Lung (tissue), 17 donors: ENCODE measurements at places on chromosomes 7 and 10. TPM values are rescaled to one million over a fixed set of nuclear protein-coding genes. Genes with fewer than 3 reads are reported as not detected.

- DNase-seq, result no peak
- H3K4me3 ChIP-seq, result no peak overlapping the region
- H3K27me3 ChIP-seq, result no peaks in the 10 kb centered on the region
- no peaks in the 10 kb centered on the region for H3K36me3 ChIP-seq
- no peaks in the 10 kb centered on the region for H3K4me1 ChIP-seq
Measured at GRCh38 chr10:45560262-45560661, 112.3 kb downstream of the ZFAND4 start.

- H3K27me3 ChIP-seq, result no peaks in the 10 kb centered on the region
- no peaks in the 10 kb centered on the region for H3K4me1 ChIP-seq
- H3K4me3 ChIP-seq, result no peak overlapping the region
- no peak for DNase-seq
- H3K36me3 ChIP-seq, result no peaks in the 10 kb centered on the region
- no peak overlapping the region for H3K27ac ChIP-seq
Measured at GRCh38 chr7:7426676-7427075, 109.0 kb downstream of the COL28A1 start.

NYAP1 gene
- total RNA-seq, result 1.1 TPM

GRID2IP gene
- total RNA-seq, result 0.80 TPM

SLC26A5 gene
- total RNA-seq, result 0.77 TPM
